ENCODE measurements at places on chromosomes 5 and 9.

DNA sequence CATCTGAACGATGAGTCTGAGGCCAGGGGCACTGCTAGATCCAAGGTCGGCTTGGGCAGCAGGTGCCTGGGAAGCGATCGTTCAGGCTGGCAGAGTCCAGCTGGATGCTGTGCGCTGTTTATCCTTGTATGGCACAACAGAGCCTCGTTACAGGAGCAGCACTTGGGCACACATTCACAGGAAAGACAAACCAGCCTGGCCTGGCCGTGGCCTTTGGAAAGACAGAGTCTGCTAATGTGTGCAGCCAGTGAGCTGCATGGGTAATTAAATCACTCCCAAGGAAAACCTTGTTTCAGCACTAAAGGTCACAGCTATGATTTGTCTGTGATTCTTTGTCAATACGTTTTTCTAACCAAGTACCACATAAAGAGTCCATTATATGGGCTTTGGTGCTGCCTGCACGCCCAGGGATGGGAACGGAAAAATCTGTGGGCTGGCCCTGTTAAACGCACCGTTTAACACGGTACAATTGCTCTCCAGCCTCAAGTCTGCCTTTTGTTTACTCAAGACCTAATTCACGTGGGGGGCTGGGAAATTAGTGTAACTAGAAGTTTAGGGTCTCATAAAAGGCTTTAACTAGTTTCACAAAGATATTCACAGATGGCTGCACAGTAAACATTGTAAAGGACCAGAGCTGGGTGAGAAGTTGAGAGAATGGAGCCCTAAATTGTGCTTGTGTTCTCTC lies 509.3 kb downstream of the KDM4C start:
- DNase-seq = no peak

GRCh38 chr5:92613546-92613945 lies 967.5 kb downstream of the NR2F1-AS1 start:
- no peak for DNase-seq

DNA sequence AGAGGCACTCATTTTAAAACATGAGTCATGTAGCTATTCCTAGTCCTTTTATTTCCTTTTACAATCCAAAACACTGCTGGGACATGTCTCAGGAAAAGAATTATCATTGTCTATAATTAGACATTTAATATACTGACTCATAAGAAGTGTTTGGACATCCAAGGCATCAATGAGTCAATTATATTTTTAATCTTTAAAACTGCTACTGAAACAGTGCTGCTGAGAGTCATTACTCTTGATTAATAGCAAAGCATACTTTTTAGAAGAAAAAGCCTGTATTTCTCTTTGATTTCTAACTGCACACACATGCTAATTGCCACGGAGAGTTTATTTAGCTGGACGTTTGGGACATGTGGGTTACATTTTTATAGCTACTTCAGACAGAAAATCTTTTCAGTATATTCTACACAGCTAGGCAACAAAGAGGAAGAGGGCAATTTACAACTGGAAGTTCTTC lies 1249.0 kb upstream of the CDH18 start:
- DNase-seq = no peak

DNA sequence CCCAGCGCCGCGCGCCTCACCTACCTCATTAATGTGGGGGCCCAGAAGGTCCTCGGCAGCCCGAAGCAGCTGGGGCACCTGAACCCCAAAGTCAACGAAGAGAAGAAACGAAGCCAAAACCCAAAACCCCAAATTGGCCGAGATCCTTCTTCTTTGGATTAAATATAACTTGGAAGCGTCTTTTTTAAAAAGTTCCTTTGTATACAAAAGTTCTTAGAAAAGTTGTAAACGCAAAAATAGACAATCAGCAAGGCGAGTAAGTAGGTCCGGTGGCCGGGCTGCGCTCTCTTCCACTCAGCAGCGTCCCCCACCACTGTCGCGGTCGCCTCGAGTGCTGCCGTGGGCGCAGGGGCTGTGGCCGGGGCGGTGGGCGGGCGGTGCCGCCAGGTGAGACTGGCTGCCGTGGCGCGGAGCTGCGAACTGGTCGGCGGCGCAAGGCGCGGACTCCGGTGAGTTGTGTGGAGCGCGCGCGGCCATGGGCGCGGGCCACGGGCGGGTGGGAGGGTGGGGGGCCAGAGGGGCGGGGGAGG lies 360 bp downstream of the KLF4 start:
- no peak for DNase-seq

GRCh38 chr5:158776681-158777080 lies 323.0 kb downstream of the EBF1 start:
- no peak for DNase-seq

DNA sequence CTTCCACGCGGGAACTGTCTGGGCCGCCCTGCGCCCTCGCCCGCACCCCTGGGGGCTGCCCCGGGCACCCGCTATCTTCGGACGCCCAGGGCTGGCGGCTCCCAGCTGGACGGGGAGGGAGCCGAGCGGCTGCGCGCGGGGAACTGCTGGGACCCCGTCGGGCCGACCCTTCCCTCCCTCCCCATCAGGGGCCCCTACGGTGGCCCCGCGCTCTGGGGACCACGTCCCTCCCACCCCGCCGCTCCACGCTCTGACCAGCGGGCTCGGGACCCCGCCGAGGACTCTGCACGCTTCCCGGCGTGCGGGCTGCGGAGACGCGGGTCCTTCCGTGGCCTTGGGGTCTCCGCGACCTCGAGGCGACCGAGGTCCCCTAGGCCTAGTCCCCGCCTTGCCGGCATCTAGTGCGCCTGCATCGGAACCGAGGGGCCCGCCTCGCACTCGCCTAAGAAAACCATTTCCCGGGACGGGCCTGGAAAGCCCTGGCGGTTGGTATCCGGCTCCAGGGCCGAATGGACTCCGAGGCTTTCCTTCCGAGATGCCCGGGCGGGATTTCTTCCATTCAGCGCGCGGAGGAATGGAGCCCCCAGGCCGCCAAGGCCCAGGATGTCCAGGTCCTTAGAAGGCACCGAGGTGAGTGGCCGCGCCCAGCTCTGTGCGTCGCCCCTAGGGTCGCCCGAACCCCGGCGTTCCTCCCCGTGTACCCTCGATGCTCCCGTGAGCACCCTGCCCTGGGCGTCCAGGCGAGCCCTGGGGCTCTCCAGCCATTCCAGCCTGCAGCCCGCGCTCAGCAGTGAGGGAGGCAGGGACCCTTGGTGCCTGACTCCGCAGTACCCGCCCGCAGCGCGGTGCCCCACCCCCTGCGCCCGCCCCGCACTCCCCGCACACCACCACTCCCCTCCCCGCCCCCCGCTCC lies 705 bp upstream of the SLC6A3 start:
- no peak for DNase-seq

GRCh38 chr5:108711898-108712297 lies 35.8 kb upstream of the FER start:
- no peak for DNase-seq

- no peak for DNase-seq
Measured at GRCh38 chr5:11617080-11617479, 287.2 kb downstream of the CTNND2 start.

GRCh38 chr5:123150089-123150488 lies 61.0 kb downstream of the PRDM6 start:
- no peak for DNase-seq

DNA sequence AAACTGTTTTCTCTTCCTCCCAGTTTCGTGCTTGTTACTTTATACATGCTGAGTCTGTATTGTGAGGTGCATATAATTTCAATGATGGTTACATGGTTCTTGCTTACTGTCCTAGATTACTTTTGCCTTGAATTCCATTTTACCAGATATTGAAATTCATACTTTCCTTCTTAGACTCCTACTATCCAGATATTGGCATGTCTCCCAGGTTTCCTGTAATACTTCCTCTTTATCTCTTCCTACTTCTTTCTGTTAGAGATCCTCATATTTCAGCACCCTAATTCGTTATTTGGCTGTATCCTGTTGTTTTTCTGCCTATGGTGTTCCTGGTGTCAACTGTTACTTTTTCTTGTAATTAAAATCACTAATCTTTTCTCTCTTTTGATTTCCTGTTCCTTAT lies 522.1 kb downstream of the CCDC171 start:
- no peak for DNase-seq

GRCh38 chr9:129198319-129199043 lies 20.4 kb upstream of the IER5L start:
- DNase-seq = no peak

DNA sequence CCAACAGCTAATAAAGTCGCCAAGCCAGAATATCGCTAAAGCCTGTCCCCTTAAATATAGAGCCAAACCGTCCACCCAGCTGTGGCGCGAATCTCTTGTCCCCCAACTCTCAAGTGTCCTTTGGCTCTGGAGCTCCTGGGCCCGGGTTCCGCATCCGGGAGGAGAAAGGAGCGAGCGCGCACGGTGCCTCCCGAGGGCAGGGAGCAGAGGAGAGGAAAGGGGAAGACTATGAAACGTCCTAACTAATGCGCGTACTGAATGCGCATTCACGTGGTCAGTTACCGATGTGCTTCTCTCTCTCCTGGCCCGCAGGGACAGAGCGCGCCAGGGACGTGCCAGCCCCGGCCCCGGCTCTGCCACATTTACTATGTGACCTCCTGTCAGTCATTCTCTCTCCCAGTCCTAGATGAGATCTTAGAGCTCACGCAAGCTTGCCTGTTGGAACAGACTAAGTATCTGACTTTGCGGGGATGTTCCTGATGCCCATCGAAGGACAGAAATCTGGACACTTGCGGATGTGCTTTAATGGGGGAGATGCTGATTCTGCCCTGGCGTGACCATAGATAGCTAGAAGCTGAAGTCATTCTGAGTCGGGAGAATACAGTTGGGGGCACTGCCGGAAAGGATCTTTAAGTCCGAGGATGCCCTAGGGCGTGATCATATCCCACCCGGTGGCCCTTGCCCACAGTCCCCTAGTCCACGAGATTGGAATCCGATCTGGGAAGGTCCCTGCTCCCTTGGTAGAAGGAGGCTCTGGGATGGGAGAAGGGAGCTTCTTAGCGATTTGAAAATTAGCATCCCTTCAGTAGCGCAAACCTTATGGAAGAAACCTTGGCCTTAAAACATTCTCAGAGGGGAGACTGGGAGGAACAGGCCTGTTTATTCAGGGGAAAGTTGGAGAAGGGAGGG lies 5.7 kb upstream of the EBF1 start:
- DNase-seq = no peak

DNA sequence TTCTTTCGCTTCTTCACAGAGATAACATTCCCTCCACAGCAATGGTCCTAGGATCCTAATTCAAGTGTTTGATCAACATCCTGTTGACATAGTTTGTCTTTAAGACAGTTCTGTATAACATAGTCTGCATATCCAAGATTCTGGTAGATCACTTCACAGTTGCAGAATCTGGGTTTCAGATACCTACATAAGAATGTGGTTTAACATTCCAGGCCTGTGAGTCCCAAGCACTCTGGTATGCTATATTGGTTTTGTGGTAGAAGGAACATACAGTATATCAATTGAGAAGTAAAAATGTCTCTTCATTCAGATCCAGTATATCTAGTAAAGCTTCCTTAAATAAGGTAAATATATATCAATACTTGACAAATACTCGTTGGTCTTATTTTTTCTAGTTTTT lies 914.2 kb upstream of the CDH6 start:
- DNase-seq = no peak

DNA sequence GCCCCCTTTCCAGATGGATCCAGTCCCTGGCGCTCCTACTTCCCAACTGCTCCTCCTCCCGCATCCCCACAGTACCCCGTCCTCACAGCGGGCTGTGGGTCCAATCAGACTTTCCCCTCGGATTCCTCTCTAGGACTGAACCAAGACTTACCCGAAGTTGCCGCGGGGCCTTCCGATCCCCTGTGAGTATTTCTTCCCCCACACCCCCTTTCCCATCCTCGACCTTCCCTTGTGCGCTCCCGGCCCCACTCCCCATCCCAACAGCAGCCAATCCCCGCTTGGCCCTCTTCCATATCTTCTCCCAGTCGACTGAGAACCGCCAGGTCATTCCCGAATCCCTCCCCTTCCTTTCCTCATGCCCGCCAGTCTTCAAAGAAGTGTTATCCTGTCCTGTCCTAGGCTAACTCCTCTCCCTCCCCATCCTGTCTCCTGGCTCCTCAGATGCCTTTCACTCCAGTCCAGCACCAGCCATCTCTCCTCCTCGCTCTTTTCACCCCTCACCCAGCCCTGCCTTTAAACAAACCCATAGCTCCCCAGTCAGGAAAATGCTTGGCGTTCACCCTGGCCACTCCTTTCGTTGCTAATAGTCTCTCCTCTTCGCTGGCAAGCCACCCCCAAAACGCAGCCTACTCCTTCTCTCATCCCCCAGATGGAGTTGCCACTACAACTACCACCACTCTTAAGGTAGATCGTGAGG lies 646 bp downstream of the SWI5 start:
- DNase-seq = no peak

DNA sequence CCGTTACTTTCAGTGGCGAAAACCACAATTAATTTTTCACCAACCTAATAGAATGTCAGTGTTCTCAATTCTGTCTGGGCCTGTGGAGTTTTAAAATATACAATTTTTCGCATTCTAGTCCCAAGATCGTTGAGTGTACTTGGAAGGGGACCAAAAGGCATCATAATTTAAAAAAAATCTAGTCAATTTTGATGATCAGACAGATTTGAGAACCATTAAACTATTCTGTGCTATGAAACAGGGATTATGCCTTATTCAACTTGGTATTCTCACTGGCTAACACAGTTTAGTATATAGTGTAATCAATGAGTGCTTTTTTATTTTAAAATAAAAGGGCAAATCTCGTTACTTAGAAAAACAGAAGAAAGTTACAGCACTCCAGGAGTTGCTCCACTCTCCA lies 61.5 kb upstream of the TNFSF15 start:
- DNase-seq = no peak

DNA sequence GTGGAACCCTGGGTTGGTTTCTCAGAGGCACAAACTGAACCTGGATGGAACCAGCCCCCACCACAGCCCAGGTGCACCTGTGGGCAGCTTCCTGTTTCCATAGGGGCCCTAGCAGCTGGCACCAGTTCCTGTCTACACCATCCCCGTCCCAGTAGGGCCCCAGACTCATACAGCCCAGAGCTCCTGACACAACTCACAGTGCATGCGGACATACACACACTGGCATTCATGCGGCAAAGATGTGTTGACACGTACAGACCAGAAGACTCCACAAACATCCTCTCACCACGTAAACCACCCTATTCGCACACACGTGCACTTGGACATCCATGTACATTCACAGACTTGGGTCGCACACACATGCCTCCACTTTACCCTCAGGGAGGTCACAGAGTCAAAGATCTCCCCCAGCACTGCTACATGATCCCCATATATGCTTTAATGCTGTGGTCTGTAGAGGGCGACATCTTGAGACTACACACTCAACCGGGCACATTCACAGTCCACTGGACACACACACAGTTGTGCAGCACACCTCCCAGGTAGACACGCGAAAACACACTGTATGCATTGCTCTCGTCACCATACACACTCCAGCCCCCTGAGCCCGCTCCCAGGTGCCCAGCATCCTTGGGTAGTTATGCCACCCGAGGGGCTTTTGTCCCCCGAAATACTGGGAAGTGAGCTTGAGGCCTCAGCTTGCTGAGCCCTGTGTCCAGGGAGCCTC lies 22.4 kb downstream of the CXXC5 start:
- DNase-seq = no peak

GRCh38 chr9:110620726-110621125 lies 41.2 kb upstream of the SVEP1 start:
- DNase-seq = no peak

DNA sequence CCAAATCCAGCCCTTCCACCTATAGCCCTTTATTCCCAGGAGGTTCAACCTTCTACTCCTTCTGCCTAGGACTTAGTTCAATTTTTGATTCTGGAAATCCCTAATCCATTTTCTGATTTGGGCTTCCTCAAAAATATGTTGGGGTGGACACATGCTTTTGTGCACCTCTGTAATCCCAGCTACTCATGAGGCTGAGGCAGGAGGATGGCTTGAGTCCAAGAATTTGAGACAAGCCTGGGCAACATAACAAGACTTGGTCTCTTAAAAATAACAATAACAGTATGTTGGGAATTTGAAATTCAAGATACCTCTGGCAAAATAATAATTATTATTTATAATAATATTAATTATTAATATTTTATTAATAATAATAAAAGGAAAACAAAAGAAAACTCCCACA lies 188.7 kb upstream of the TLE4 start:
- no peak for DNase-seq

All from activated CD4-positive, CD25-positive, alpha-beta regulatory T cell treated with anti-CD3 and anti-CD28 coated beads, Interleukin-2, amount 50 U/mL, for 16 hours (primary cell).